ENCODE measurements at places on chromosomes 6 and 20.

- no peaks in the 10 kb centered on the region for H3K27me3 ChIP-seq
- no peak for DNase-seq
- H3K27ac ChIP-seq = no peak overlapping the region
- H3K4me3 ChIP-seq = no peak overlapping the region
Observed at GRCh38 chr6:155943635-155944034, 488.0 kb upstream of the NOX3 start.

GRCh38 chr6:12622566-12622965, 94.0 kb upstream of the PHACTR1 start:
- DNase-seq = no peak
- peaks cover 4% of the 10 kb centered on the region for H3K4me1 ChIP-seq
- H3K27me3 ChIP-seq = no peaks in the 10 kb centered on the region
- H3K4me3 ChIP-seq = no peak overlapping the region
- H3K36me3 ChIP-seq = no peaks in the 10 kb centered on the region

DNA sequence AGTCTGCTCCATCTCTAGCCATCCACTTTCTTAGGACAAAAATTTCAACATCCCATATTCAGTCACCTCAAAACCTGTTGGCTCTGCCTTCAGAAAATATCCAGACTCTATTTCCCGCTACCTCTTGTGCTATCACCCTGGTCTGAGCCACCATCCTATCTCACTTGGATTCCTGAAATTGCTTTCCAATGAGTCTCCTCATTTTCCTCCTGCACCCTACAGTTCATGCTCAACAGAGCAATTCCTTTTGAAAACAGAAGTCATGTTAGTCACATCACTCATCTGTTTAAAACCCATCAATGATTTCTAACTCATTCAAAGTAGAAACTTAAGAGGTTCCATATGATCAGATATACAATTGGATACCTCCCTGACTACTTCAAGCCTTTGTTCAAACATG, 229.9 kb downstream of the ADGRG6 start:
- no peak overlapping the region for H3K4me3 ChIP-seq
- no peak overlapping the region for H3K27ac ChIP-seq
- peaks cover 3% of the 10 kb centered on the region for H3K27me3 ChIP-seq
- H3K36me3 ChIP-seq = peaks cover 32% of the 10 kb centered on the region
- peaks cover 4% of the 10 kb centered on the region for H3K4me1 ChIP-seq

GRCh38 chr6:98747273-98747672, 87.1 kb upstream of the POU3F2 start:
- no peak overlapping the region for H3K4me3 ChIP-seq
- H3K27ac ChIP-seq = no peak overlapping the region
- H3K27me3 ChIP-seq = no peaks in the 10 kb centered on the region

- H3K36me3 ChIP-seq = peaks cover 10% of the 10 kb centered on the region
- no peak for DNase-seq
- H3K27me3 ChIP-seq = no peaks in the 10 kb centered on the region
Observed at GRCh38 chr6:91415031-91415605, 828.2 kb upstream of the MAP3K7 start.

- no peak overlapping the region for H3K4me3 ChIP-seq
- no peaks in the 10 kb centered on the region for H3K36me3 ChIP-seq
- no peaks in the 10 kb centered on the region for H3K27me3 ChIP-seq
- no peak for DNase-seq
Observed at GRCh38 chr6:156954816-156955215, 177.6 kb downstream of the ARID1B start.

- peak overlapping the region; percentile 63 for H3K27ac ChIP-seq
- H3K4me1 ChIP-seq = peaks cover 29% of the 10 kb centered on the region
- H3K27me3 ChIP-seq = no peaks in the 10 kb centered on the region
- H3K4me3 ChIP-seq = no peak overlapping the region
Observed at GRCh38 chr20:25017257-25017803, 24.8 kb upstream of the APMAP start.

GRCh38 chr20:19916531-19917485, 100.4 kb upstream of the NAA20 start:
- no peak for DNase-seq
- no peaks in the 10 kb centered on the region for H3K36me3 ChIP-seq
- no peak overlapping the region for H3K4me3 ChIP-seq
- no peak overlapping the region for H3K27ac ChIP-seq
- peaks cover 31% of the 10 kb centered on the region for H3K4me1 ChIP-seq
- H3K27me3 ChIP-seq = no peaks in the 10 kb centered on the region

DNA sequence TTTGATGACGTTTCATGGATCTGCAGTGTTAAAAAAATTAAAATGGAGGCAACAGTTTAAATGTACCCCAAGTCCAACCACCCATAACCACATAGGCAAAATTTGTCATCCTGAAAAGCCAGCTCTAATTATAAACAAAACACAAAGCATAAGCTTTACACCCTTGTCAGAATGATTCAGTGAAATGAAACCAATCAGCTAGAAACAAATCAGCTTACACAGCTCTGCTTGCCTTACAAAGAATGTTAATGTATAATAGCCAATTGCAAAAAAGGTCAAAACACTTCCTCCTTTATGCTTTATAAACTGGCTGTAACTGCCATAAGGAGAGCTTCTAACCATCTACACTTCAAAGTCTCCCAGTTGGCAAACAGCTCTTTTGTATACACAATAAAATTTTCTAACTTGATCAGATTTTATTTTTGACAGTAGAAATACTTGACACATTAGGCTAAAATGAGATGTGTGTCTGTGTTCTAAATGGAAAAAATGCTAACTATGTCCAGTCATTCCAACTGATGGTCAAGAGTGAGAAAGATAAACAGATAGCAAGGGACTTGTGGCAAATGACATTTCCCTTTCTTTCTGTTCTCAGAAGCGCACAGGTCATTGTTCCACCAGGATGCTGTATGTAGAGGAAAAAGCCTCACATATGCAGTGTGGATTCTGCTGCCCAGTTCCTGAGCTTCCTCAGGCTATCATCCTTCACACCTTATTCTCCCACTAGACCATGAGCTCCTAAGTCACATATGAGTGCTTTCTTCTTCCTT, 344.3 kb upstream of the ID4 start:
- peaks cover 14% of the 10 kb centered on the region for H3K36me3 ChIP-seq
- no peak overlapping the region for H3K4me3 ChIP-seq
- no peaks in the 10 kb centered on the region for H3K4me1 ChIP-seq
- H3K27ac ChIP-seq = no peak overlapping the region
- DNase-seq = no peak
